SIG-M5 (cell line): ENCODE measurements at places on chromosomes 13 and 19.

GRCh38 chr13:86368924-86369323, 569.7 kb upstream of the SLITRK6 start:
- DNase-seq = no peak

GRCh38 chr13:41061914-41062837, 867 bp downstream of the WBP4 start:
- peak; percentile 56 for DNase-seq

- no peak for DNase-seq
Observed at GRCh38 chr13:20525144-20525600, 485 bp downstream of the CRYL1 start.

GRCh38 chr19:32691291-32691951, at the start of gene NUDT19:
TSS of gene NUDT19 (plus strand) at chr19:32691821. CDS start at chr19:32691961, 140 bp downstream.
- no peak for DNase-seq

DNA sequence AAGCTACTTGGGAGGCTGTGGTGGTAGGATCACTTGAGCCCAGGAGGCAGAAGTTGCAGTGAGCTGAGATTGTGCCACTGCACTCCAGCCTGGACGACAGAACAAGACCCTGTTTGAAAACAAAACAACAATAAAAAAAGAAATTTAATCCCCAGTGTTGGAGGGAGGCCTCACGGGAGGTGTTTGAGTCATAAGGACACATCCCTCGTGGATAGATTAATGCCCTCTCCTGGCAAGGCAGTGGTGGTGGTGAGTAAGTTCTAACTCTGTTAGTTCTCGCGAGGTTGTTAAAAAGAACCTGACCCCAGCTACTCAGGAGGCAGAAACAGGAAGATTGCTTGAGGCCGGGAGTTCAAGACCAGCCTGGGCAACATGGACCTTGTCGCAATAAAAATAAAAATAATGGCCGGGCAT, 27.6 kb upstream of the SIN3B start:
- DNase-seq = no peak

- DNase-seq = no peak
Observed at GRCh38 chr19:633786-634639, 676 bp upstream of the POLRMT start.
